ENCODE measurements at places on chromosomes 16 and 17.

GRCh38 chr17:76537578-76538280 is at the start of gene CYGB:
CYGB (minus strand) TSS chr17:76537709; CDS start chr17:76537542, 167 bp downstream.
- no peak for DNase-seq

DNA sequence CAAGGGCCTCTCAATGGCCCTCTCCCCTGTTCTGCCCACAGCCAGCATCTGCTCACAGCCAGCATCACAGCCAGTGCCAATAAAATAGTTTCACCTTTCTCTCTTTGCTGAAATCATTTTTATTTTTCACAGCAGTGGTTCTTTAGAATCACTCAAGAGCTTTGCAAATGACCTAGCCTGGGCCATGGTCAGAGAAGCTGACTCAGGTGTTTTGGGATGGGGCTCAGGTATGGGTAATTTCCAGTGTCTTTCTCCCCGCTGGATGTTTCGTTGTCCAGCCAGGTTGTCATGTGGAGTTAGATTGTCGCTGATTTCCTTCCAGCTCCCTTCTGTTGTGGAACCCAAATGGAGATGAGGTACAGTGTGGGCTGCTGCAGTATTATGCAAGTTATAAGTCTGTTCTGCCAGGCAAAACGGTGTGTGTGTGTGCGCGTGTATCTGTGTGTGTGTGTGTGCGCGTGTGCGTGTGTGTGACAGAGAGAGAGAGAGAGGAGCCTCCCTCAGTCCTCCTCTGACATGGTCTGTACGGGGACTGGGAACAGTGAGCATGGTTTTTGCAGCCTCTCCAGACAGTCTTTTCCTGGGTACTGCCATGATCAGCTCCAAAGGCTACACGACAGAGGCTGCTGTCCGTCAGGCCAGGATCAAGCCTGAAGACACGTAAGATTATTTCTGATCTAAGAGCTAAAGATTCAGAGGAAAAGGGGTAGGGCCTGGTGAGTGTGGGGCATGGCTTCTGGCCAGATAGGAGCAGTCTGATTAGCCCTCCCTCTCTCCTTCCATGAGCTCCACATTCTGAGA is 1.4 kb upstream of the PMP22 start:
- DNase-seq: no peak

GRCh38 chr17:38898291-38898679 is 27.1 kb upstream of the LASP1NB start:
- peak; percentile 58 for DNase-seq

- no peak for DNase-seq
Measured at GRCh38 chr17:9023392-9024218, 2.3 kb downstream of the NTN1 start.

DNA sequence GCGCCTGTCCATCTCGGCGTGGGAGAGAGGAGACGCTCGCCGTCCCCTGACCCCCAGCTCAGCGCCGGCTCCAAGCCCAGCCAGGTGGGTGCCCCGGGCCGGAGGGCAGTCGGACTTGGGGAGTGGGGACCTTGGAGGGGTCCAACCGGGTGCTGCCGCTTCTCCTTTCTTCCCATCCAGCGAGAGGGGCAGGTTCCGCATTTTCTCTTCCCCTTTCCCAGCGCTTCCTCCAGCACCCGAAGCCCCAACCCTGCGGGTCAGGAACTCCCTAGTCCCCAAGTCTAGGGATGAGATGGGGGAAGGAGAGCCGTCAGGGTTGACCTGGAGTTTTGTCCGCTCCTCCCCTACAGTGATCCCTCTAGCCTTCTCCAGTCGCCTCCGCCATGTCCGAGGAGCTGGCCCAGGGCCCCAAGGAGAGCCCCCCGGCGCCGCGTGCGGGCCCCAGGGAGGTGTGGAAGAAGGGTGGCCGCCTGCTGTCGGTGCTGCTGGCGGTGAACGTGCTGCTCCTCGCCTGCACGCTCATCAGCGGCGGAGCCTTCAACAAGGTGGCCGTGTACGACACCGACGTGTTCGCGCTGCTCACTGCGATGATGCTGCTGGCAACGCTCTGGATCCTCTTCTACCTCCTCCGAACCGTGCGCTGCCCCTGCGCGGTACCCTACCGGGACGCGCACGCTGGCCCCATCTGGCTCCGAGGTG is at the start of gene OTOP2:
Gene OTOP2 (plus strand): TSS at position 24 of the 699 bp plus-strand sequence. CDS start 360 bp downstream, at position 384.
- DNase-seq: no peak

- DNase-seq: no peak
Measured at GRCh38 chr17:55634702-55635101, 88.0 kb downstream of the TMEM100 start.

- no peak for DNase-seq
Measured at GRCh38 chr16:22928882-22929435, 115.0 kb downstream of the HS3ST2 start.

DNA sequence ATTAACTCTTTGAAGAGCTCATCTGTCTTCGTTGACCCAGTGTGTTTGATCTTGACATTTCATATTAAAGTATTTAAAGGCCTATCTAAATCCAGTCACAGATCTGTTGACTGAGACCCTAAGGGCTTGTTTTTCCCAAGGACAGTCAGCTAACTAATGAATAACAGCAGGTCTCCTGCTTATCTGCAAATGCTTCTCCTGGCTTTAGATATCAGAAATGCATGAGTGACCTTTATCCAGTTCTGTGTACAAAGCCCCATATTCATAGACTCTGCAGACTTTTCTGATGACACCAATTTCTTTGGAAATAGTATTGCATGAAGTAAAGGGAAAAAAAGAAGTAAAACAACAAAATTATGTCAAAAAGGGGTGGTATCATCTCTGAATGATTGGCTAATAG is 70.3 kb downstream of the YPEL2 start:
- DNase-seq: no peak

DNA sequence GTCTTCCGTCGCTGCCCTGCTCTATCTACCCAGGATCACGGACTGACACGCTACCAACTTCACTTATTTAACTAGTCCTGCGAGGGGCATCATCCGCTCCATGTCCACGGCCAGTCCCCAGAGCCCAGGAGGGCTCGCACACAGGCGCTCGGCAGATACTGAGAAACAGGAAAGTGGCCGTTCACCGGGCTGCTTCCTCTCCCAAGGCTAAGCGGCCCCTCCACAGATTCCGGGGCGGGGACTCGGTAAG is 388 bp downstream of the OXLD1 start:
- no peak for DNase-seq

Data from NK-92 treated with Interleukin-12 subunit alpha and Interleukin-12 subunit beta, amount 100 ng/mL, for 24 hours (cell line).